Stimulated activated CD8-positive, alpha-beta memory T cell treated with anti-CD3 and anti-CD28 coated beads, Interleukin-2, amount 100 ng/mL, for 1 hour (primary cell): ENCODE measurements at places on chromosomes 1 and 21.
A peak's percentile ranks its signal among the peaks of the same experiment; 100 is the strongest.

DNA sequence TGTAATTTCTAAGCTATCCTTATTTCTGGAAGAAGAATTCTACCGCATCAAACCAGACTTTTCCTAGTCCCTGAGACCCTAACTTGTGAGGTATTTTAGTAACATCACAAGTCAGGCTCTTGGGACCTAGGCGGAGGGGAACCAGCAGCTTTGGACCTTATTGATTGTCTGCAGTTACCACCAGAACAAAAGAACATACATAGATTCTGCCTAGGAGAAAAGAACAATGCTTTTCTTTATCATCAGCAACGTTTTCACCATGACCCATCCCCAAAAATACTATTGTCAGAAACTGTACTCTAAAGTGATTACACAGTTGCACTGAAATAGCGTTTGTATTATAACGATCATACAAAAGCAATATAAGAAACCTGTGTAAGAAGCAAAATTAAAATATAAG lies 860.4 kb downstream of the USP25 start:
- DNase-seq = no peak

- DNase-seq = no peak
Observed at GRCh38 chr1:1092894-1093609, 18.9 kb upstream of the RNF223 start.

GRCh38 chr1:236103646-236104218 lies 38.6 kb upstream of the GPR137B start:
- peak; percentile 13 for DNase-seq

DNA sequence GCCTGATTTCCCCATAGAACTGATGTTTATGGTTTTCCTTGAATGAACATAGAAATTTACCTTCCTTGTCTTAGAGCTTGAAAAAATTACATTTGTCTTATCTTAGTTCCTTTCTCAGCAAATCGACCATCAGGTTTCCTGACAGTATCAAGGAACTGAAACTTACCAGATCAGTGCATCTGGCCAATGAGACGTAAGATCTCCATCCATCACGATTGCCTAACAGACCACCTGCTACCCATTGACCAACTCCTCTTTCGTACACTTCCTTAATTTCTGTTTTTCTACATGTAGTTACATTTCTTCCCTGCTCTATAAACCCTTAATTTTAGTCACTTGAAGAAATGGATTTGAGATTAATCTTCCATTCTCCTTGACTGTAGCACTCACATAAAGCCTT lies 57.4 kb upstream of the TMPRSS15 start:
- no peak for DNase-seq

DNA sequence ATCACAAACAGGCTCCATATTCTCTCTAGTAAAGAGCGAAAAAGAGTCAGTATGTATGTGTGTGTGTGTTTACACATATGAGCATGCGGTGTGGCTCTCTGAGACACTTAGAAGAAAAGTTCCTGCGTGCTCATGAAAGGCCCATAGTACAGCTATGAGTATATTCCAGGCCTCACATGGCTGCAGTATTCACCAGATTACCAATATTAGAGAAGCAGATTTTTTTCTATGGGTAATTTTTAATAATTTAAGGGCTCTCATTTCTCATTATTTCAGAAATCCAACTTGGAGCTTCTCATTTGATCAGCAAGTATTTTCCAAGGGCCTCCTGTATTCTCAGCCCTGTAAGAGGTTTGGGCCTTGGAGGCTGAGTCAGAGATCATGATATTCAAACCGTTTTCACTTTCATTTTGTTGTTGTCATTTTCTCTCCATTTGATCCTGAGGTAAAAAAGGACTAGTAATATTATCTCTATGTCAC lies 232.9 kb upstream of the SGIP1 start:
- DNase-seq = no peak

GRCh38 chr1:185439727-185440415 lies 122.8 kb upstream of the IVNS1ABP start:
- no peak for DNase-seq

- DNase-seq = no peak
Observed at GRCh38 chr1:67611846-67612245, 73.2 kb upstream of the GADD45A start.

GRCh38 chr1:98369463-98369862 lies 292.1 kb upstream of the SNX7 start:
- DNase-seq = no peak
